Cardiac muscle cell (in vitro differentiated cells and primary cell): ENCODE measurements at places on chromosomes 4 and X. TPM values are rescaled to one million over a fixed set of nuclear protein-coding genes. Genes with fewer than 3 reads are reported as not detected.

- no peaks in the 10 kb centered on the region for H3K27me3 ChIP-seq
- DNase-seq = no peak
Measured at GRCh38 chrX:17637235-17637634, 100.1 kb upstream of the SCML1 start.

DNA sequence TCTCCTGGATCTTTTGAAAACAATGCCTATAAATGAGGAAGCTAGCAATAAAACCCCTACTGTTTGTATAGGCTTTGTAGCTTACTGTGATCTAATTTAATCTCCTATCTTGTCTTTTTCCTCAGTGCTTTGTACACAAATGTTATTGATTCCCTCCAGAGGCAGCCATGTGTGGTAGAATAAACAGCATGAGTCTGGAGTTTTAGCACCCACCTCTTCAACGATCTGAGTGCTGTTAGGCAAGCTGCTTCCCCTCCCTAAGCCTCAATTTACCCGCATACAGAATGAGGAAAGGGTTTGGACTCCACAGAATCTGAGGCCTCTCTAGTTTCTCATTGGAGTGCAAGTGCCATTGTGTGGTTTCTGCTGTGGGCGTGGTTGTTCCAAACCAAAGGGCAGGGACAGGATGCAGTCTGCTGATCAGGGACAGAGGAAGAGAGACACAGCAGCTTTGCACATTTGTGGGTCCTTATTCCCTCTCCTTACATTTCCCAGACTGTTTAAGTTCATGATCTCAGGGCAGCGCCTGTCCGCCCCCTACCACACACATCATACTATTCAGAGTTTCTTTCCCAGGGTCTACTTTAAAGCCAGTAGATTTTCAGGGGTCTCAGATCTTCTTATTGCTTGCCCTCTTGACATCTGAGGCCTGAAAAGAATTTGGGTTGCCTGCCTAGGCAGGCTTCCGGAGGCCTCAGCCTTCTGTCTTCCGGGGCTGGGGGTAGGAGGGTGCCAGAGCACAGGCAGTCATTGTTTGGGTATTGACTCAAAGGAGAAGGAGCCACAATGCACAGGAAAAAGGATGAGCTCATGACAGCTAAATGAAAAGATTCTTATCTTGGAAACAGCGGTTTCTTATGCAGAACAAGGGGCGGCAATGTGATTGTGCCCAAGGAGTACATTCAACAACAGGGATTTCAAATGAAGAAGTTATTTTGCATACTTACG is 114.9 kb upstream of the TEX13D start:
- no peaks in the 10 kb centered on the region for H3K27me3 ChIP-seq
- no peak overlapping the region for H3K27ac ChIP-seq
- DNase-seq = no peak
- no peak overlapping the region for H3K4me3 ChIP-seq
- no peaks in the 10 kb centered on the region for H3K4me1 ChIP-seq

GRCh38 chrX:131365766-131366165 is 76.7 kb upstream of the IGSF1 start:
- H3K27me3 ChIP-seq = no peaks in the 10 kb centered on the region
- no peak overlapping the region for H3K4me3 ChIP-seq
- H3K4me1 ChIP-seq = peaks cover 4% of the 10 kb centered on the region

Gene HMGB2
- polyA plus RNA-seq = 195 and 728 TPM in 2 replicates

DNA sequence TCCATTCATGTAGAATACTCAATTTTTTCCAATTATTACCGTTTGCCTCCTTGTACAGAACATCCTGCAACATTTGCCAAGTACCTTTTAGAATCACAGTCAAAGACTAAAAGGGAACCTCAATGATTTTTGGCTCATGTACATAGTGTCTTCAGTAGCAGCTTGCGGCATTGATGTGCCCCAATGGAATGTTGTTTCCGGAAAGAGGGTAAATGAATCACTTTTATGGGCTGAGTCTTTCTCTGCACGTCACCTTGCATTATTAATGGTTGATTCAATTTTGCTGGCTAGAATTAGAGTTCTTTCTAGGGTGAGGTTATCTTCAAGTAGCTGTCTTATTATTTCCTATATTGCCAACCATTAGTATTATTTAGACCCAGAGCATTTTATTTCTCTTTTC is 116.9 kb upstream of the GABRA2 start:
- no peak overlapping the region for H3K27ac ChIP-seq
- H3K36me3 ChIP-seq = no peaks in the 10 kb centered on the region
- no peaks in the 10 kb centered on the region for H3K4me1 ChIP-seq
- no peaks in the 10 kb centered on the region for H3K27me3 ChIP-seq
- no peak overlapping the region for H3K4me3 ChIP-seq
- no peak for DNase-seq

DNA sequence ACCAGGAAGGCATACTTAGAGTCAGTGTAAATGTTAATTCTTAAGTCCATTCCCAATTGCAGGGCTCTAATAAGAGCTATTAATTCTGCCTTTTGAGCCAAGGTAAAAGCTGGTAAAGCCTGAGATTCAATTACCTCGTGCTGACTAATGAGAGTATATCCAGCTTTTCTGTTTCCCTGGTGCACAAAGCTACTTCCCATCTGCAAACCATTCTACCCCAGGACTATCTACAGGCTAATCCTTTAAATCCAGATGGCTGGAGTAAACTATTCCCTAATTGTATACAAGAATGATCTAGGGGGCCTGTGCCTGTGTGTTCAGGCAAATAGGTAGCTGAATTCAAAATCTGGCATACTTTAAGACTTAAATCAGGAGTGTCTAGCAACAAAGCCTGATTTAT is 365.0 kb downstream of the GPM6A start:
- H3K4me3 ChIP-seq = no peak overlapping the region
- no peaks in the 10 kb centered on the region for H3K27me3 ChIP-seq
- no peaks in the 10 kb centered on the region for H3K36me3 ChIP-seq
- DNase-seq = no peak
- H3K27ac ChIP-seq = no peak overlapping the region

DNA sequence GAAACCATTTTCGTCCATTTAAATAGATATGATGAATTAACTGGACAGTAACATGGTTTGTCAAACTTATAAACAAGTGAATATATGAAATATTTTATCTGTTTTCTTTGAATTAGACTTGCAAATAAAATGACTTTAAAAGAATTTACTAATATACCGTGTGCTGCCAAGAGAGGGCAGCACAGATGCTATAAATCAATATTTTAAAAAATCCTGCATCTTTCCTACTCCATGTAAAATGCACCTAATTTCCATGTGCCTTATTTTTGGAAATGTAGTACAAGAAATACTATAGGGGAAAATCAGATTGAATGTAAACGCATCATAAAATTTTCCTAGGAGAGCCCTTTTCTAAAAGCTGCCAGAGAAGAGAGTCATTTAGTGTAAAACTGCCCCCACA is 62.2 kb downstream of the PRKX start:
- H3K27ac ChIP-seq = no peak overlapping the region
- no peak overlapping the region for H3K4me3 ChIP-seq

- peak overlapping the region; percentile 91 for H3K27ac ChIP-seq
- H3K4me1 ChIP-seq = peaks cover 16% of the 10 kb centered on the region
- H3K4me3 ChIP-seq = no peak overlapping the region
- H3K36me3 ChIP-seq = no peaks in the 10 kb centered on the region
- H3K27me3 ChIP-seq = no peaks in the 10 kb centered on the region
Measured at GRCh38 chr4:142081025-142081424, 444.6 kb downstream of the IL15 start.

Gene GAGE1
- not detected in 2 replicates for polyA plus RNA-seq
